K562 (cell line): ENCODE measurements at places on chromosomes 7 and 10.
A peak's percentile ranks its signal among the peaks of the same experiment; 100 is the strongest.

DNA sequence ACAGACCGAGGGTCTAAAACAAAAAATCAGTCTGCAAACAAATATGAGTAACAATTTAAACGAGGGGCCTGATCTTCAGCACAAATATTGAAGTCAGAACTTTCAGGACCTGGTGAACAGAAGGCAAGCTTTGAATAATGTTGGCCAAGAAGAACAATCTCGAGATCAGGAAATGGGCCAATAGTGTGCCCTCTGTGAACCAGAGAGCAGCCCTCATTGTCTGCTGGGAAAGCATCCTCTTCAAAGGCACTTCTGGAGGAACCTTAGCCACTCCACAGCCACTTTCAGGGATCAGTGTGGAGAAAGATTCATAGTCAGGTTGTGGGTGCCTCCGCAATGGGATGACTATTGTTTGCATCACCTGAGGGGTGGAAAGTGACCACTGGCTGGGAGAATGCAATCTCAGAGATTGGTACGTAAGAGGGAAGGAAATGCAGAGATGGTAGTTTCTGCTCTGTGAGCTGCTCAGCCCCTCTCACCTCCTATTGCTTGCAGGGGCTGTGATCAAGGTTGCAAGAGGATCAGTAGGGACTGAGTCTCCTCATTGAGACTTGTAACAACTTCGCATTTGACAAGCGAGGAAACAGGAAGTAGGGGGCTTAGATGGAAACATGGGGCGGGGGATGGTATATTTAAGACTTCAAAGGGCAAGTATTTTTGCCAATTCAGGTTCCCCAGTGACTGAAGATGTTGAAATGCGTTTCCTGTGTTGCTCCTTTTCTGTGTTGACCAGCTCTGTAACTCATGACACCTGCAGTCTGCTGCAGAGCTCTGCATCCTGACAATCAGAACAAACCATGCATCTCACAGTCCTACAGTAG lies 28.4 kb upstream of the IFRD1 start:
- no peak for DNase-seq

DNA sequence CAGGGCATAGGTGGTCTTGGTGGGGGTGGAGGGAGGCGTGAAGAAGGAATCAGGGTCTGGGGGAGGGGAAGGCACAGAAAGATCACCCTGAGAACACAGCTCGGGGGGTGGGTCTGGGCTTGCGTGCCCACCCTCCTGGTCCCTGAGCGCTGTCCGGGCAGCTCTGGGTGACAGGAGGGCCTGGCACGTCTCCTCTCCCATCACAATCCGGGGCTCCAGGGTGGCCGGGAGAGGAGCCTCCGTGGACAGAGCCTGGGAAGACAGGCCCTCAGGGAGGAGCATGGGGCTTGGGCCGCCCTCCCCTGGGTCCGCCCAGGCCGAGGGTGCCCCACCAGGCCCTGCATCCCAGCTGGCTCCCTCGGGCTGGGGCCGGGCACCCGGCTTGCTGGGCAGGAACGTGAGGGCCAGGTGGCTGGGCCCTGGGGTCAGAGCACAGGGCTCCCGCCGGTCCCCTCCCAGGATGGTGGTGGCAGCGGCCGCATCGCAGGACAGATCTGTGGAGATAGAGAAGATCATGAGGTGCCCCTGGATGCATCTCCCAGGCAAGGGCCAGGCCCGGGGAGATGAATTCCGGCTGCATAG lies 3.1 kb downstream of the NACAD start:
- DNase-seq, result no peak

DNA sequence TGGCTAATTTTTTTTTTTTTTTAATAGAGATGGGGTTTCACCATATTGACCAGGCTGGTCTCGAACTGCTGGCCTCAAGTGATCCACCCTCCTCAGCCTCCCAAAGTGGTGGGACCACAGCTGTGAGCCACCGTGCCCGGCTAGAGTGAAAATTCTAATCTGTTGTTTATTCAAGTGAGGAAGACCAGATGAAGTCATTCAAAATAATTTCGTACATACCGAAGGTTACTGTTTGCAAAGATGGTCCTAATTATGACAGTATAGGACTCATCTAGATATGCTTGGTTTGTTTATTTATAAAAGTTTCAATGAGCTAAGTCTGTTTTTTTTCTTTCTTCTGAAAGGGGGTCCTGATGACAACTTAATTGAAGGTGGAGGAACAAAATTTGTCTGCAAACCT lies 376.8 kb downstream of the EXOC4 start:
- no peak for DNase-seq

DNA sequence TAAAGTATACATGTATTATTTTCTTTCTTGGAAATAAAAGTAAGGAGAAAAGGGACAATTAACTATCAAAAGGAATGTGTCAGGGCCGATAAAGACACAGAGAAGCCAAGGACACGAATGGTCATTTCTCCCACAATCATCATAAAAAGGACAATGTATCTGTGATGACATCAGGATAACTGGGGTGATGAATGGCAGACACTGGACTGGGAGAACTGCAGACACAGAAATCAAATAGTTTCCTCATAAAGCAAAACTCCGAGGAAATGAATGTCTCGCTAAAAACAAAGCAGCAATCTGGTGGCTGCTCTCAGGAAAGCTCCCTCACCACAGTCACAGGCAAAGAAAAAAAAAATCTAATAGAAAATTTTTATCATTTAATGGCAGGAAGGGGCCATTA lies 69.3 kb upstream of the NPY start:
- no peak for DNase-seq

DNA sequence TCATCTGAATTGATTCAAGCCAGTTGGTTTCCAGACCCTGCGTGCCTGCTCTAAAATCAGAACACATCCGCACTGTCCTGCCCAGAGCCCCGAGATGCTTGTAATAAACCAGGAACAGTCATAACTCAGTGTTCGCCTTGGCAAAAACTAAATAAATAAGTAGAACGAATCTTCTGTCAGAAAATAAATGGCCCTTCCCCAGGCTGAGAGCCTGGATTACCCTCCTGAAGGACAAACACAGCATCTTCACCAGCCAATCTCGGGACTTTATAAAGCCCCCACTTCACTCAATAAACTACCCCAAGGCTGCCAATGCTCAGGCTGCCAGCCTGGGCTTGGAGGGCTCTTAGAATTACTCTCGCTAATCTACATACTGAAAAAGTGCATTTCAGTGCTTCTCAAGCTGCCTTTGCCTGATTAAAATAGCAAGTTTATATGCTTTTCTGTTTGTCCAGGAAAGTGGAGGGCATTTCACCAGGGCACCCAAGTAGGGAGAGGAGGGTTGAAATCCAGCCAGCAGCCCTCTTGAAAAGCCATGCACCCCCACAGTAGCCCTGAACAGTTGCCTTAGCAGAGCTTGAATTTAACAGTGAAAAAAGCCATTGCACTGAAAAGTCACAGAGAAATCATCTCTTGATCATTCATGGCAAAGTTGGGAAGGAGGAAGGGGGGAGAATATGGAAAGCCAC lies 136.6 kb downstream of the CALN1 start:
- DNase-seq, result no peak

DNA sequence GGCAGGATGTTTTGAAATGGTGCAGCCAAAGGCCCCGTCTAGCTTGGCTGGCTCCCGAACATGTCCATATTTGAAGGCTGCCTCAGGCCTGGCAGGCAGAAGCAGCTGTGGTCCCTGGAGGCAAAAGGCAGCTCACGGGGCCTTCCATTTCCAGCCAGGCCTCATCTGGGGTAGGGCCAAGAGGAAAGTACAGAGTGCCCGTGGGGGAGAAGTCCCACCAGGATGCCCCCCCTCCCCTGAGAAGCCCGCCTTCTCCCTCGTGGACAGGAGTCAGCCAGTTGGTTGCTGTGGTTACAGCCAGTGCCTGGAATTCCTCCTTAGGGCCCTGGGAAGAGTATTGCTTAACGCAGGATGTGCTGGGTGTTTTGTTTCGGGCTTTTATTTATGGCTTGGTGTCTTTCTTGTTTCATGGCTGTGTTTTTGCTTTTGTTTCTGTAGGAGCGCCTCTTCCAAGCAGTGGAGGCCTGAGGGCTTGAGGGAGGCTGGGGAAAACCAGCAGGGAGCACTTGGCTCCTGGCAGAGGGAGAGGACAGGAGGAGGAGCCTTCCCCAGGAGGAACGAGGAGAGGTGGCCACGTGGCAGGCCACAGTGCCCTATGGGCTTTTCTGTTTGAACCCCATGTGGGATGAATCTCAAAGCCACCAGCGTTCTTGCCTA lies 45.4 kb downstream of the CHST3 start:
- no peak for DNase-seq

- DNase-seq, result peak; percentile 41
Measured at GRCh38 chr7:63900394-63901203, 98.0 kb upstream of the ZNF722 start.

DNA sequence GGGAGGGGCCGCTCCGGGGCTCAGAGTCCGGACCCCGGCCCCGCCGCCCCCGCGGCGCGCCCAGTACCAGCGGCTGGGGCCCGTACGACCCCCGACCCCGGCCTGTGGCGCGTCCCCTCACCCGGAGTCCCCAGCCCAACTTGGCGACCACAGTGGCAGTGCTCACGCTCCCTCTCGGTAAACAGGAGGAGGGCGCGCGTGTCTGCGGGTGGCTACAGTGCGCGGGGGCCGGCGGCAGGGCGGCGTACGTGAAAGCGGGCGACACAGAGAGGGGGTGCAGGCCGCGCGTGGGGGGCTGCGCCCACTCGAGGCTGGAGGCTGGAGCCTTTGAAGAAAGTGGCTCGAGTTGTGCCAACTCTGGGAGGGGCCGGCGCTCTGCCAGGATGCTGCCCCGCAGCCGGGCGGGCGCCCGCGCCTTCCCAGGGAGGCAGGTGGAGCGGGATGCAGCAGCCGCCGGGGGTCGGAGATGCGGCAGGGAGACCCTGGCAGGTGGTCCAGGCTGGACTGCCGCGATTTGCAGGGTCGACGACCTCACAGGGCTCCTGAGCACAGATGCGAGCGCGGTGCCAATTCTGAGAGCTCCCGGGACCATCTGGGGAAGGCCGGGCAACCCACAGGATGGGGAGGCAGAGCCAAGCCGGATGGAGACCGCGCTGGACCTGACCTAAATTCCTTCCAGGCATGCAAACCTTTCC lies 655 bp downstream of the PTPRE start:
- no peak for DNase-seq
